ENCODE measurements at places on chromosomes 5 and 9.

DNA sequence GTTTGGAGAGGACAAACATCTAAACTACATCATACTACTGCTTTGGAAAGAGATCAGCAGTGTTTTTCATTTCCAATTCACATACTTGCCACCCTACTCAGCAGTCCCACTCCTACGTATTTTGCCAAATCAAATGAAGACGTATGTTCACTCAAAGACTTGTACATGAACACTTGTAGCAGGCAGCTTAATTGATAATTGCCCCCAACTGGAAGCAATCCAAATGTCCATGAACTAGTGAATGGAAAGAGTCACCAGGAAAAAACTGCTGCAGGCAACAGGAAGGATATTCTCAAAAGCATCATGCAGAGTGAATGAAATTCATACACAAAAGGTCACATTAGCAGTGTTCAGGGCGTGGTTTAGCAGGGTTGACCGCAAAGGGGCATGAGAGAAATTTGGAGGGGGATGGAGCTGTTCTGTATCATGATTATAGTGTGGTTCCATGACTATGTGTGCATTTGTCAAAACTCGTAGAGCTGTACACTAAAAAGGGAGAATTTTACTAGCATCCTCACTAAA lies 38.8 kb downstream of the PAEP start:
- DNase-seq, result no peak

- DNase-seq, result no peak
Measured at GRCh38 chr9:38445154-38446043, 21.1 kb upstream of the IGFBPL1 start.

DNA sequence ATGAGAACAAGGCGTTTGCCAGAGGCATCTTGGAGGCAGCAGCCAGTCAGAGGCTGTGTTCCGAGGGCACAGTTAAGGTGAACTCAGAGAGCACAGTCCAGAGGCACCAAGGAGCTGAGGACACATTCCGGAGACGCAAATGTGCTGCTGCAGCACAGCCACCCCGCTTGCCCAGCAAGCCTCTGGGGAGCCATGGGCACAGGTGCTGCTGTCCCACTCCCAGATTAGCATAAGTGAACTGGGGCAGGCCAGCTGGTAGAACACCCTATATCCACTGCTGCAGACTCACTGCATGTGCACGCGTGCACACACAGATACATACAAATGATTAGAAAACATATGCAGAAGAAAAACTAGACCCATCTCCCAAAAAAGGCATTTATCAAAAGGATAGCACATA lies 164.5 kb downstream of the EBF1 start:
- no peak for DNase-seq

GRCh38 chr9:119559056-119559455 lies 189.8 kb upstream of the BRINP1 start:
- no peak for DNase-seq

GRCh38 chr5:106648401-106648800 lies 1022.3 kb downstream of the EFNA5 start:
- no peak for DNase-seq

DNA sequence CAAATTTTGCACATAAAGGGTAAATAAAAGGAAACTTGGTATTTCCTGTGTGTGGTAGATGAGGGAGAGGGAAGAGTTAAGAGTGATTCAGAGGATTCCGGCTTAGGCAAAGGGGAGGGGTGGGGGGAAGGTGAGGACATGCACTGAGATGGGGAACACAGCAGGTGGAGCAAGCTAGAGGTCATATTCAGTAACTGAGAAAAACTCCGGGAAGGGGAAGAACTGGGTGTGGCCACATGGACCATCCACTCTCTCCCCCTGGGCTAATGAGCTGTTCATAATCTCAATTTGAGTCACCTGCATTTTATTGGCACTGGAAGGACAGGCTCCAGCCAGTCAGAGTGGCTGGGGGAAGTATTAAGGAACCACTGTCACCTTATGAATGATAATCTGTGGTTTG lies 45.1 kb upstream of the UGCG start:
- DNase-seq, result no peak

GRCh38 chr9:82325907-82326306 lies 337.3 kb downstream of the SPATA31D1 start:
- DNase-seq, result no peak

- DNase-seq, result no peak
Measured at GRCh38 chr9:34513567-34514214, 9.1 kb downstream of the ENHO start.

- no peak for DNase-seq
Measured at GRCh38 chr9:512555-513272, 298.0 kb downstream of the DOCK8 start.
